ENCODE measurements at places on chromosomes 5 and 9.

- H3K27ac ChIP-seq, result no peak overlapping the region
- no peak overlapping the region for H3K4me3 ChIP-seq
- H3K27me3 ChIP-seq, result no peaks in the 10 kb centered on the region
Measured at GRCh38 chr5:17359451-17360011, 138.5 kb upstream of the TAF11L2 start.

- H3K27me3 ChIP-seq, result no peaks in the 10 kb centered on the region
- no peak overlapping the region for H3K27ac ChIP-seq
- H3K36me3 ChIP-seq, result no peaks in the 10 kb centered on the region
Measured at GRCh38 chr5:128262911-128263310, 179.3 kb downstream of the SLC12A2 start.

GRCh38 chr9:117860849-117861248 is 156.6 kb downstream of the TLR4 start:
- H3K4me1 ChIP-seq, result no peaks in the 10 kb centered on the region
- DNase-seq, result no peak
- no peak overlapping the region for H3K27ac ChIP-seq
- H3K36me3 ChIP-seq, result no peaks in the 10 kb centered on the region
- no peak overlapping the region for H3K4me3 ChIP-seq
- H3K27me3 ChIP-seq, result no peaks in the 10 kb centered on the region

- H3K27me3 ChIP-seq, result no peaks in the 10 kb centered on the region
- no peaks in the 10 kb centered on the region for H3K36me3 ChIP-seq
- no peak overlapping the region for H3K27ac ChIP-seq
- DNase-seq, result no peak
- no peak overlapping the region for H3K4me3 ChIP-seq
Measured at GRCh38 chr5:16090270-16090669, 89.3 kb downstream of the MARCHF11 start.

DNA sequence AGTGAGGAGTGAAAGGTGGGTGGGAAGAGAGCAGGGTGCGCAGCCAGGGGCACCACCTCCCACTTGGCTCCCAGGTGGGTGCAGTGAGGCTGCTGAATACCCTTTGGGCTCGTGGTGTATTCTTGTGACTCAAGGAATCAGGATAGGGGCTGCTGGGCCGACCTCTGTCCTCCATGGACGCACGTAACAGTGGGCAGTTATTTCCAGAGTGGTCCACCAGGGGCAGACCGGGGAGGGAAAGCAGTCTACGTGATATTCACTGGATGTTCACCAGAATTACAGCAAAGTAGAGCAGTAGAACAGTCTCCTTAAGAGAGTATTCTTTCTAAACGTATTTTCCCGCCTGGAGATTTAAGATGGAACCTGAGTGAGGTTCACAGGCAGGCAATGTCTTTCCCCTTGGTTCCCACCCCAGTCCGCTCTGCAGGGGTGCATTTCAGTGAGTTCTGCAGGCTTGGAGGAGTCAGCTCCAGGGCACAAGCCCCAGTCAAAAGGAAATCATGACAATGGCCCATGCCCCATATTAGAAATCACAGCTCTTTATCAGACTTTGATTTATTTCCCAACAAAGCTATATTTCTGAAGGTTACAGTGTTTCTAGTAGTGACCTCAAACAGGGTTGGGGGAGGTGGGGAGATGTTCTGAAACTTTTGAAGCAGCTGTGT is 88.7 kb downstream of the SYK start:
- H3K4me3 ChIP-seq, result no peak overlapping the region
- no peaks in the 10 kb centered on the region for H3K4me1 ChIP-seq
- H3K27me3 ChIP-seq, result no peaks in the 10 kb centered on the region
- no peaks in the 10 kb centered on the region for H3K36me3 ChIP-seq
- peak; percentile 4 for DNase-seq

Data from Caco-2 (cell line).